Suprapubic skin (tissue), 4 donors: ENCODE measurements at places on chromosomes 2 and 18. TPM values are rescaled to one million over a fixed set of nuclear protein-coding genes. Genes with fewer than 3 reads are reported as not detected.

GRCh38 chr2:233449921-233450863 lies 95.9 kb downstream of the DGKD start:
- H3K4me1 ChIP-seq = no peaks in the 10 kb centered on the region
- no peak overlapping the region for H3K27ac ChIP-seq
- no peak overlapping the region for H3K4me3 ChIP-seq
- no peaks in the 10 kb centered on the region for H3K27me3 ChIP-seq

DNA sequence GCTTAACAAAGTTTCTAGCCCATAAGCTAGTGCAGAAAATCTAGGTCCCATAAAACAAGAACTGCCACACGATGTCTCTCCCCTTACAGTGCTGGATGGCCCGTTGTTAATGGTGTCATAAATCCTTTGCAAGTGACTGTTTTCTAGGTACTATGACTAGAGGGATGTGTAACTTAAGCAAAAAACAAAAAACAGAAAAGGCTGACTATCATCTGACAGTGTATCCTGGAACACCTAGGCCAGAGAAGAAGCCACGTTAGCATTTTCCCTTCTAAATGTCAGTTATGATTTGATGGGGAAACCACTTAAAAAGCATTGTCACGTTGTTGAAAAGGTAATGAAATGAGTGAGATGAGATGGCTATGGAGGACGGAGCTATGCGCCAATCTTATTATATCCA lies 2.4 kb downstream of the CASP8 start:
- H3K4me1 ChIP-seq = peaks cover 49% of the 10 kb centered on the region
- H3K36me3 ChIP-seq = peaks cover 12% of the 10 kb centered on the region
- no peak overlapping the region for H3K27ac ChIP-seq

DNA sequence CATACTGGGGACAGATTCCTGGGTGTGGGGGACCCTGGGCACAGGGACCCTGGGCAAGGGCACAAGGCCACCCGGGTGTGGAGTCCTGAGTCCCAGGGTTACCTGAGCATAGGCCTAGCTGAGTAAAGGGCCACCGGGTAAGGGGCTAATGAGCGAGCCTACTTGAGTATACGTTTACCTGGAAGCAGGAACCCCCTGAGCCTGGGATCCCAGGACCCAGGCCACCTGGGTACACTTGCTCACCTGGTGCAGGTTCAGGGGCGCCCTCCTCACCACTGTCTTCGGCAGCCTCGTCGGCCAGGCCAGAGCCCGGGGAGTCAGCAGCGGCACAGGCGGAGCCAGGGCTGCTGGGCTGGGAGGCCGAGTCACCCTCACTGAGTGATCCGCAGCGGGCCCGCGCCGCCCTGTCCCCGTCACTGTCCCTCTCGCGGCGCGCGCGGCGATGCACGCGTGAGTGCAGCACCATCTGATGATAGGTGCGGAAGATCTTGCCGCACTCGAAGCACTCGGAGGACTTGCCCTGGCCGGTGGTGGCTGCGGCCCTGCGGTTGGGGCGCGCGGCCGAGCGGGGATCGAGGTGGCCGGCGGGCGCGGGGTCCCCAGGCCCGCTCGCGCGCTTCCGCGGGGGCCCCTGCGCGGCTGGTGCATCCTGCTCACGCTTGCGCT lies 53.9 kb downstream of the ZNF516 start:
- H3K27ac ChIP-seq = no peak overlapping the region
- no peak for DNase-seq
- peaks cover 29% of the 10 kb centered on the region for H3K4me1 ChIP-seq
- peaks cover 28% of the 10 kb centered on the region for H3K36me3 ChIP-seq
- H3K27me3 ChIP-seq = no peaks in the 10 kb centered on the region

GRCh38 chr2:174683392-174683759 lies 80.9 kb downstream of the CHRNA1 start:
- peak overlapping the region; percentile 91 for H3K27ac ChIP-seq
- H3K36me3 ChIP-seq = no peaks in the 10 kb centered on the region
- no peaks in the 10 kb centered on the region for H3K27me3 ChIP-seq
- peaks cover 24% of the 10 kb centered on the region for H3K4me1 ChIP-seq

DNA sequence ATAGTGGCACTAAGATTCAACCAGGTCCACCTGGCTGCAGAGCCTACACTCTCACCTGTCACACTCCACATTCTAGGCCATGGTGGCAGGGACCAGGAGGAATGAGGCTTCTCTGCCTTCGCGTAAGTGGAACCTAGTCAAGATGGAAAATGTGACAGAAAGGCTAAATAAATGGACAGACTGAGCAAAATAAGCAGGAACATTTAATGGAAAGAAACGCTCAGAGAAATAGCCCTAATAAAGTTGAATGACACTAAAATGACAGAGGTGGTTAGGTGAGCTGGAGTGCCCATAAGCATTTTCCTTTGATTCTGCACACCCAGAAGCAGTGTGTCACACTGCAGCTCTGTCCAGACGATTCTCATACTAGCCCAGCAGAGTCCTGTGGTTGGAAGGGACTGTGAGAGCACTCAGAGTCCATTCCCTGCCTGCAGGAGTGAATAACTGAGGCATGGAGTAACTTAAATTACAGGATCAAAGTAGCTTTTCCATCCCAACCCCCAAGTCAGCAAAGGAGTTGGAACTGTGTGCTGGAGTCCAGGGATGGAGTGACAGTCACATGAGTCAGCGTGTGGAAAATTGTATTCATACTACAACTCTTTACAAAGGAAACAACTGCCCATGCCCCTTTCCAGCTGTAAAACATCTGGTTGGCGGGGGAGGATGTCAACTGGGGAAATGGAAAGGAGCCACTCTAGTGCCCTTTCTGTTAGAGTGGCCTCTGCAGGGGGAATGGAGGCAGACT lies 105.4 kb upstream of the LGALSL start:
- no peaks in the 10 kb centered on the region for H3K27me3 ChIP-seq
- H3K4me3 ChIP-seq = no peak overlapping the region
- H3K36me3 ChIP-seq = no peaks in the 10 kb centered on the region
- peak; percentile 7 for DNase-seq
- H3K4me1 ChIP-seq = no peaks in the 10 kb centered on the region
- no peak overlapping the region for H3K27ac ChIP-seq

DNA sequence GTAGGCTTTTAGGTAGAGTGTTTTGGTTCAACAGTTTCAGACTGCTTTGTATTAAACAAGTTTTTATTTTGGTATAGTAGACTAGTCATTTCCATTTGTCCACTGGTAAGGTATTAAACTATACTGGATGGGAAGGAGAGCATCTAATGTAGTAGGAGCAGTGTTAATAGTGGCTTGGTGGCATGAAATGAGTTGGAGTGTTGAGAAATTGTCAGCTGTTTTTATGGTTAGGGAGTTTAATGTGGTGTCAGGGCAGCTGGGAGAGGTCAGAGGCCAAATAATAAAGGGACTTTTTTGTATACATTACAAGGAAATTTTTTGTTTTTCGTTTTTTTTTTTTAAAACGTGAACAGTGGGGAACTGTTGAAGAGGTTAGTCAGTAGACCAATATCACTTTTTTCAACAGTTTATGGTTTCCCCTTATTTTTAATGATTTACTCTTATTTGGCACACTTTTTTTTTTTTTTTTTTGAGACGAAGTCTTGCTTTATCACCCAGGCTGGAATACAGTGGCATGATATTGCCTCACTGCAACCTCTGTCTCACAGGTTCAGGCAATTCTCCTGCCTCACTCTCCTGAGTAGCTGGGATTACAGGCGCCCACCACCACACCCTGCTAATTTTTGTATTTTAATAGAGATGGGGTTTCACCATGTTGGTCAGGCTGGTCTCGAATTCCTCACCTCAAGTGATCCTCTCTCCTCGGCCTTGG lies 21.2 kb downstream of the ACTR3 start:
- no peak for DNase-seq
- H3K27me3 ChIP-seq = no peaks in the 10 kb centered on the region
- H3K4me1 ChIP-seq = peaks cover 12% of the 10 kb centered on the region
- H3K4me3 ChIP-seq = no peak overlapping the region
- H3K36me3 ChIP-seq = peaks cover 2% of the 10 kb centered on the region

GRCh38 chr2:239380831-239381708 lies 19.8 kb downstream of the HDAC4 start:
- no peak overlapping the region for H3K4me3 ChIP-seq
- no peak overlapping the region for H3K27ac ChIP-seq
- H3K4me1 ChIP-seq = peaks cover 4% of the 10 kb centered on the region

DNA sequence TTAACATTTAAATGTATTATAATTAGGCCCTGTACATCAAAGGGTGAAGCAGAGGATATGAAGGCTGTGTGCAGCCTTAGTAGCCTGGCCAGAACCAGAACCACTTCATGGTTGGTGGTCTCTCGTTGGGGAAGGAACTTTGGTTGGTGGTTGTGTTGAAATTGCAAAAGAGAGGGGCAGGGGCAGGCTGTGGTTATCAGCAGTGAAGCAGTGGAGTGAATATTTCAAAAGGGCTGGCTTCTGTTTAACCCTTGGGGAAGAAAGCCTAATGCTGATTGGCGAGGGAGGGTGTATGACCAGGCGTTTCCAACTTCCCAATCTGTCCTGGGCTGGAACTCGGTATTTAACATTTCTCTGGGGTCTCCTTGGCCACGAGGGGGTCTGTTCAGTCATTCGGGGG lies 51.2 kb upstream of the LYPD6B start:
- H3K4me3 ChIP-seq = no peak overlapping the region
- no peak overlapping the region for H3K27ac ChIP-seq
- H3K36me3 ChIP-seq = no peaks in the 10 kb centered on the region

- DNase-seq = no peak
- no peaks in the 10 kb centered on the region for H3K27me3 ChIP-seq
- H3K4me1 ChIP-seq = no peaks in the 10 kb centered on the region
- H3K27ac ChIP-seq = no peak overlapping the region
- no peaks in the 10 kb centered on the region for H3K36me3 ChIP-seq
- no peak overlapping the region for H3K4me3 ChIP-seq
Observed at GRCh38 chr18:50638016-50638883, 78.4 kb downstream of the MAPK4 start.

GRCh38 chr18:72444798-72445155 lies 99.4 kb downstream of the CBLN2 start:
- no peak overlapping the region for H3K27ac ChIP-seq
- H3K27me3 ChIP-seq = no peaks in the 10 kb centered on the region
- no peaks in the 10 kb centered on the region for H3K36me3 ChIP-seq
- no peak overlapping the region for H3K4me3 ChIP-seq

DNA sequence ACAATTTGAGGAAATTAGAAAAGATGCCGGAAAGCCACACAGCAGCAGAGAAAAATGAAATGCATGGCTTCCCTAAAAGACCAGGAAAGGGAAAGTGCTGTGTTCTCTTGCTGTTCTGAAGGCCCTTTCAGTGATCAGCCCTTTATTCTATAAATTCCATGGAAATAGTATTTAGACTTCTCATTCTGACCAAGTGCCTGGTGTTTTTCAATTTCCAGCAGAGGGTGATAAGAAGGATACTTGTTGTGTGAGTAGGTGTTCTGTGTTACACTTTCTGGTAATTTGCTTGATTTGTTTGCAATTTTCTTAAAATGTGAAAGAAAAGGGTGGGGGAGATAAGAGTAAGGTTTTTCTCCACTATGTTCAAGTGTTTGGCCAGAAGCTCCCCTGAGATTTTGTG lies 504.5 kb downstream of the IRS1 start:
- no peaks in the 10 kb centered on the region for H3K4me1 ChIP-seq
- H3K4me3 ChIP-seq = no peak overlapping the region
- DNase-seq = no peak
- no peaks in the 10 kb centered on the region for H3K36me3 ChIP-seq
- no peak overlapping the region for H3K27ac ChIP-seq
- no peaks in the 10 kb centered on the region for H3K27me3 ChIP-seq

- no peak overlapping the region for H3K4me3 ChIP-seq
- H3K36me3 ChIP-seq = no peaks in the 10 kb centered on the region
- no peak for DNase-seq
- H3K27ac ChIP-seq = no peak overlapping the region
- H3K4me1 ChIP-seq = peaks cover 45% of the 10 kb centered on the region
Observed at GRCh38 chr2:43214253-43214652, 12.2 kb downstream of the ZFP36L2 start.

- H3K27me3 ChIP-seq = peaks cover 10% of the 10 kb centered on the region
- DNase-seq = peak; percentile 67
- no peak overlapping the region for H3K27ac ChIP-seq
- H3K36me3 ChIP-seq = no peaks in the 10 kb centered on the region
- H3K4me1 ChIP-seq = peaks cover 20% of the 10 kb centered on the region
Observed at GRCh38 chr2:241774419-241775222, 2.0 kb upstream of the GAL3ST2 start.

GRCh38 chr2:242022550-242023290 lies 153.2 kb downstream of the RTP5 start:
- H3K4me3 ChIP-seq = no peak overlapping the region
- peak; percentile 64 for DNase-seq
- no peak overlapping the region for H3K27ac ChIP-seq
- no peaks in the 10 kb centered on the region for H3K36me3 ChIP-seq
- H3K4me1 ChIP-seq = no peaks in the 10 kb centered on the region
- peaks cover 37% of the 10 kb centered on the region for H3K27me3 ChIP-seq

GRCh38 chr2:75597949-75598348 lies 37.2 kb upstream of the EVA1A start:
- no peak for DNase-seq
- no peaks in the 10 kb centered on the region for H3K27me3 ChIP-seq
- no peak overlapping the region for H3K4me3 ChIP-seq
- H3K27ac ChIP-seq = no peak overlapping the region
- H3K4me1 ChIP-seq = peaks cover under 1% of the 10 kb centered on the region
- no peaks in the 10 kb centered on the region for H3K36me3 ChIP-seq

GRCh38 chr2:63345285-63345633 lies 243.0 kb downstream of the WDPCP start:
- no peak overlapping the region for H3K4me3 ChIP-seq
- DNase-seq = no peak
- H3K4me1 ChIP-seq = no peaks in the 10 kb centered on the region
- no peaks in the 10 kb centered on the region for H3K36me3 ChIP-seq

- H3K4me3 ChIP-seq = peak overlapping the region; percentile 68
- peak overlapping the region; percentile 87 for H3K27ac ChIP-seq
- no peaks in the 10 kb centered on the region for H3K27me3 ChIP-seq
Observed at GRCh38 chr2:208265371-208265800, 669 bp upstream of the PIKFYVE start.

- H3K36me3 ChIP-seq = no peaks in the 10 kb centered on the region
- no peak overlapping the region for H3K4me3 ChIP-seq
- DNase-seq = no peak
- H3K4me1 ChIP-seq = no peaks in the 10 kb centered on the region
Observed at GRCh38 chr2:206814498-206814897, 49.1 kb downstream of the FASTKD2 start.

DNA sequence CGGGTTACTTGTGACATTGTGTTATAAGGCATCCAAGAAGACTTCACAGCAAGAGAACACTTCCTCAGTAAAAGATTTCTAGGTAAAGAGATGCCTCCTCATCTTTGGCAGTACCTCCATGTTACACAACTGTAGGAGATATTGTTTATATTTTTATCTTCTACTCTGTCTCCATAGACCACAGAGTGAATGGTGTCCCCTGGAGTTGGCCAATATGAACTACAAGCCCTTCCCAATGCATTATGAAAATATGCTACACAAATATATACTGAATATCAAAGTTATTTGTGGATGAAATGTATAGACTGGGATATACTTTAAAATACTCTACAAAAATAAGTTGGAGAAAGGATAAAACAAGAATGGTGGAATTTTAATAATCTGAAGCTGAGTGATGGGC lies 46.7 kb downstream of the MBOAT2 start:
- DNase-seq = no peak
- H3K27ac ChIP-seq = no peak overlapping the region
- H3K4me1 ChIP-seq = no peaks in the 10 kb centered on the region

GRCh38 chr2:226464380-226464779 lies 335.2 kb downstream of the IRS1 start:
- no peak overlapping the region for H3K4me3 ChIP-seq
- H3K36me3 ChIP-seq = no peaks in the 10 kb centered on the region

The ACTG2 gene
- total RNA-seq = 14.6 TPM

The NYAP2 gene
- total RNA-seq = not detected

The ELOA2 gene
- not detected for total RNA-seq

The HOXD13 gene
- not detected for total RNA-seq

The PRSS56 gene
- total RNA-seq = not detected

The FAM237A gene
- total RNA-seq = not detected

The SCYGR4 gene
- 1.5 TPM for total RNA-seq

The CTDSP1 gene
- total RNA-seq = 140 TPM

The CAVIN2 gene
- 8.4 TPM for total RNA-seq

The ZNF407 gene
- total RNA-seq = 10.7 TPM

The LCT gene
- total RNA-seq = not detected

The RRM2 gene
- 1.1 TPM for total RNA-seq

The HSBP1L1 gene
- total RNA-seq = 44.0 TPM
